ENCODE measurements at places on chromosomes 2 and 18.

- no peak for DNase-seq
Measured at GRCh38 chr2:55779459-55780421, 86.1 kb upstream of the PNPT1 start.

DNA sequence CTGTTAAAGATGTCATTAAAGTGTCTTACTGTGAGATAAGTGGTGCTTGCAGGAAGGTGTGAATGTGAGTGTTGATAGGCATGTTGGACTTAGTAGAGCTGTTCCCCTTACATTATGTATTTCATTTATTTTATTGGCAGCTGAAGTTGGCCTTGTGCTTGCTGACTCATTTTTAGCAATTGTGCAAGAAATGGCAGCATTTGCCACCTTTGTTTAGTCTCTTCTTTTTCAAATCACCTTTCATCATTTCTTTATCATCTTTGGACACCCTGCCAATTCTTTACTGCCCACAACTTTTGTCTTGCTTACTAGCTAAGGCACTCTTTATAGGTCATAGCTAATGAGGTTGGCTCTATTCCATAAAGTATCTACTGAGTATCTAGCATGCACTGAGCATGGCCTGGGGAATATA, 130.3 kb upstream of the LYPD6 start:
- no peak for DNase-seq

- no peak for DNase-seq
Measured at GRCh38 chr2:199348871-199349270, 108.9 kb downstream of the SATB2 start.

DNA sequence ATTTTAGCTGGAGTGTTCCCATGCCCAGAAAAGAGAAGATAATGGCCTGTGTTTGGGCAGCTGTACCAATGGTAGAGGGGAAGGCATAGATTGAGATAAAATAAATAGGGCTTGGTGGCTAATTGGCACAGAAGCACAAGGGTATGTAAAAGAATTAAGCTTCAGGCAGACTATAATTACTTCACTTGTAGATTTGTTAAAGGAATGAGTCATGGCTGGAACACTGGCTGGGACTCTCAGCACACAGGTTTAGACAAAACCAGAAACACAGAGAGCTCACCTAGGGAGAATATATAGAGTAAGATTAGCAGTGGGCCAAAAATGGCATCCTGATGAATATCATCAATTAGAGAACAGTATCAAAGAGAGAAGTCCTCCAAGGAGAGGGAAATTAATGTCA, 198.3 kb upstream of the FIGN start:
- DNase-seq = no peak

DNA sequence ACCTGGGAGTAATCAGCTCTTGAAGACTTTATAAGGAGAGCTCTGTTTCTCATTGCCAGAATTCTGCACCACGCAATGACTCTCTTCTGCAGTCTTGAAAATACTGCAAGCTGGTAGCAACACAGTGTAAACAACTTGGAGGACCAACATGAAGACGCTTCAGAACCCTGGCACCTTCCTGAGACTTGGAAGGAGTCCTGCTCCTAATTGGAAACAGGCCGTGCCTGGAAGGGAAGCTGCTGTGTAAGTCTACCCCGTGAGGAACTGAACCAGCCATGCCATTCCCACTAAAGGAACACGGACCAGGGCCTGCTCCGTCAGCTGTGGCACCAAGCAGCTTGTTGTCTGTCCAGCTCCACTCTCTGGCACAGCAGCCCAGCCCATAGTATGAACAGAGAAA, 171.1 kb downstream of the PAX3 start:
- DNase-seq = no peak

DNA sequence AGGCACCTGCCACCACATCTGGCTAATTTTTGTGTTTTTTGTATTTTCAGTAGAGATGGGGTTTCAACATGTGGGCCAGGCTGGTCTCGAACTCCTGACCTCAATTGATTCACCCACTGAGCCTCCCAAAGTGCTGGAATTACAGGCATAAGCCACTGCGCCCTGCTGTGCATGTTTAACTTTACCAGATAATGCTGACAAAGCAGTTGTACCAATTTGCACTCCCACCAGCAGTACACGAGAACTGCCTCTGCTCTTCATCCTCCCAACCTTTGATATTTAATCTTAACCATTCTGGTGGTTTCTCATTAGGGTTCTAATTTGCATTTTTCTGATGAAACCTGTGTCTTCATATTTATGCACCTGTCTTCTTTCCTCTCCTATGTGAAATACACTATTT, 12.0 kb upstream of the DYM start:
- no peak for DNase-seq

GRCh38 chr18:26902291-26902690, 36.8 kb upstream of the AQP4 start:
- no peak for DNase-seq

DNA sequence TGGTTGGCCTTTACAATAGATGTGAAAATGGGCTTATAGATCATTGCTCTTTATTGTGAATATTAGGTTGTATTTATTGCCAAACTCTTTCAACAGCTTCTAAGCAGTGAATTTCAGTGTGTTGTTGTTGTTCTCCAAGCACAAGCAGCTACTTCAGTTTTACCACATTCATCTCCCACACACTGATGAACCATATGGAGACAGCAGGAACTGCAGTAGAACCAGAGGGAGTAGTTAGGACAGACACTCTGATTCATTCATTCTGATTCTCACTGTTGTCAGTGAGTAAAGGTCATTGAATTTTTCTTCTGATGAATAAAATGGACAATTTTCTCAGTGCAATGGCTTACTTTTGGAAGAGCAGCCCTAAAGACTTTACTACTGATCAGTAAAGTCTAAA, 40.2 kb downstream of the CCDC74A start:
- no peak for DNase-seq

DNA sequence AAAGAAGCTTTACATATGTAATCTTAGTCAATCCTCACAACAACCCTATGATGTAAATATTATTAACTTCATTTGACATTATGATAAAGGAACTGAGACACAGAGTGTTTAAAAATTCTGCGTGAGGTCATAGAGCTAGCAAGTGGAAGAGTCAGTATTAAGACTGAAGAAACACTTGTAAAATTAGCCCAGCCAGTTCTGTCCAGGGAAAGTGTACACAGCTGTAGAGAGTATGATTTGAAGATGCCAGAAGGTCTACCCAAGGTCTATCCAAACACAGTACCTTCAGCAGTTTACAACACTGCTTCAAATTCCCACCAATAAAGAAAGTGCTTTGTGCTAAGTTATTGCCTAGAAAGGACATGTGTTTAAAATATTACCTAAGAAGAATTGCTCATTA, 51.7 kb upstream of the ITPRID2 start:
- DNase-seq = no peak

- no peak for DNase-seq
Measured at GRCh38 chr2:11812466-11813248, 66.2 kb downstream of the LPIN1 start.

DNA sequence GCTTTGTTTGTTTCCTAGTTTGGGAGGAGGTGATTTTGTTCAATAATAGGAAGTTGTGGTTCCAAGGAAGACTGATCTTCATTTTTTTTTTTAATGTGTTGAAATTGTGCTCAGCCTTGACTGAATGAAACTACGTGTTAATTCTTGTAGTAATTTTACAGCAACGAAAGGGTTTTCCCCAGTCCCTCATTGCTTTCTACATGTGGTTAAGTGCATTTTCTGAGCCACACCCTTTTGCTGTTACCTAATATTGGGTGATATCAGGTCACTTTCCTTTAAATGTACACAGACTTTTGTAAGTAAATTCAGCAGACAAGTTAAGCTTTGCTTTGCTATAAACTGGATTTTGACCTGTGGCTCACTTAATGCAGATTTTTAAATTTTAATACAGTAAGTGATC, 73.6 kb downstream of the OTX1 start:
- DNase-seq = no peak

- no peak for DNase-seq
Measured at GRCh38 chr2:154914561-154914960, 216.1 kb downstream of the KCNJ3 start.

GRCh38 chr2:176582990-176583481, 313.8 kb downstream of the MTX2 start:
- no peak for DNase-seq

DNA sequence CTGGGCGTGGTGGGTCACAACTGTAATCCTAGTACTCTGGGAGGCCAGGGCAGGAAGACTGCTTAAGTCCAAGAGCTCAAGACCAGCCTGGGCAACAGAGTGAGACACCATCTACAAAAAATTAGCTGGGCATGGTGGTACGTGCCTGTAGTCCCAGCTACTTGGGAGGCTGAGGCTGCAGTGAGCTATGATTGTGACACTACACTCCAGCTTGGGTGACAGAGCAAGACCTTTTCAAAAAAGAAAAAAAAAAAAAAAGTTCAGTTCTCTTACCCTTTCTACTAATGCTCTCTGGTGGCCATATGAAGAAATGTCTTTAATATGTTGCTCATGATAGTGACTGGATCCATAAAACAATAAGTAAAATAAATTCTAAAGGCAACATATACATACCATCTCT, 14.9 kb downstream of the TYW5 start:
- no peak for DNase-seq

- no peak for DNase-seq
Measured at GRCh38 chr2:191321861-191322662, 76.9 kb downstream of the MYO1B start.

- no peak for DNase-seq
Measured at GRCh38 chr18:63061303-63061702, 258.3 kb downstream of the BCL2 start.

- DNase-seq = no peak
Measured at GRCh38 chr2:10811517-10811916, 1.1 kb downstream of the PDIA6 start.

DNA sequence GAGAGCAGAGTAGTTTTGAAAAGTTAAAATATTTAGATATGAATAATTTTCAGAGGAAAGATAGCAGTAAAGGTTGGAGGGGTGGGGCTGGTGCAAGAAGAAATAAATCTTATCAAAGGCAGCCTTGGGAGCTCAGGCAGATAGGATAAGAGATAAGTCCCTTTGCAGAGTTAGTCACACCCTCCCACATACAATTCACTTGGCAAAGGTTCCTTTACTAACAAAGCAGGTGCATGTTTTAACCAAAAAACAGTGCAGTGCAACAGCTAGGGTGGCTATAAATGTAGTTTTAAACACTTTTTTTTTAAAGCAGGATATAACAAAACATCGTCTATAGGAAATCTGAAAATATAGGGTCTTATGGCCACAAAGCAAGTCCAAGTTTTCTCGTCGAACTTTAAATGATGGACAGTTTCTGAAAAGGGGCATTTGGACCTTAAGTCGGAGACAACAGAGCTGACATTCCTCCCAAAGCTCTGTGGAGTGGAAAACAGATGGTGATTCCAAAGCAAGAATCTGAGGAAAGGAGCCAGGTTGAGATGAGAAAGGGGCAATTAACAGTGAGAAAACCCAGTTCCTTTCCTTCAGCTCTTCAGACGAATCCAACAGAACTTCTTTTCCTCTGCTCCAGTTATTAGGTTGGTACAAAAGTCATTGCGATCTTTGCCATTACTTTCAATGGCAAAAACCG, 53.0 kb downstream of the EPHA4 start:
- DNase-seq = no peak

DNA sequence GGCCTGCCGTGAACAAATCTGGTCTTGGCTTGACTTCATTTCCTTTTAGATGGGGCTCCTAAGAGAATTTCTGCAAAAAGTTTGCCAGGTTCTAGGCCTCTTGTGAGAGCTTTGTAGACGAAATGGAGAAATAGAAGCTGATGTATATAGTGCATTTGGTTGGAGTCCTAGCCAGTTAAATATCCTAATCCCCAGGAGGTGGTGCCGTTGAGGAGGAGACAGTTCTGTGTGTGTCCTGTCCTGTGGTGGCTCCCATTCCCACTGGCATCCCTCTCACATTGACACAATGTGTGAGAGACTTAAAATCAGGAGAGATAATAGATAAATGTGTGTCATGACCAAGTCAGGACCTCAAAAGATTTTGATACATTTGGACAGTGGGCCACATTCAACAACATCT, 34.6 kb upstream of the DNER start:
- DNase-seq = no peak

- no peak for DNase-seq
Measured at GRCh38 chr2:2845267-2845666, 514.2 kb upstream of the MYT1L start.

- DNase-seq = no peak
Measured at GRCh38 chr2:71609441-71609840, 156.1 kb downstream of the DYSF start.

- DNase-seq = no peak
Measured at GRCh38 chr2:132383956-132384355, 32.6 kb upstream of the GPR39 start.

- DNase-seq = no peak
Measured at GRCh38 chr2:160345071-160345764, 145.1 kb upstream of the ITGB6 start.

DNA sequence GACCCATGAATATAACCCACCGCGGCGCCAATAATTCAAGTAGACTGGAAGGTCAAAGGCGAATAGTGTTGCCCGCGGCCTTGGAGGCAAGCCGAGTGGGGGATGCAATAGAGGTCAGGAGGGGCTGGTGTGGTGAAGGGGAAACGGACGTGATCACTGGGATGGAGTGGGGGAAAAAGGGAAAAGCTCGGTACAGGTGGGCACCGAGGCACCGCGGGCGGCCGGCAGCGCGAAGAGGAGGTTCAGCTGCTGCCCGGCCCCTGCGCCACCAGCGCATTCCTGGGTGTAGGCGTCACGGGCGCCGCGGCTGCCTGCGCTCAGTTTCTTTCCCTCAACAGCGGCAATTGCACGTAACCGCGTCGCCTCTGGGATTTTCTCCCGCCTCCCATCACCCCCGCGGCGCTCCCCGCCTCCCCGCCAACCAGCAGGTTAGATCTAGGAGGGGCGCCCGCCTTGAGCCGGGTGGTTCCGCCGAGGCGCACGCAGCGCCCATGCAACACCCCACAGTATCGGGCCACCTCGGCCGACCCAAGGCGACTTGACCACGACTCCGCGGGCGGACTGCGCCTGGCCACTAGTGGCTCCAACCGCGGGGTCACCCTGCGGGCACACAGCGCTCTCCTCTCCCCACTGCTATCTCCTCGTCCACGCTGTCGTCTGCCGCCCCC, 1.5 kb downstream of the RND3 start:
- DNase-seq = no peak
